ENCODE measurements at places on chromosomes 3 and 15.

DNA sequence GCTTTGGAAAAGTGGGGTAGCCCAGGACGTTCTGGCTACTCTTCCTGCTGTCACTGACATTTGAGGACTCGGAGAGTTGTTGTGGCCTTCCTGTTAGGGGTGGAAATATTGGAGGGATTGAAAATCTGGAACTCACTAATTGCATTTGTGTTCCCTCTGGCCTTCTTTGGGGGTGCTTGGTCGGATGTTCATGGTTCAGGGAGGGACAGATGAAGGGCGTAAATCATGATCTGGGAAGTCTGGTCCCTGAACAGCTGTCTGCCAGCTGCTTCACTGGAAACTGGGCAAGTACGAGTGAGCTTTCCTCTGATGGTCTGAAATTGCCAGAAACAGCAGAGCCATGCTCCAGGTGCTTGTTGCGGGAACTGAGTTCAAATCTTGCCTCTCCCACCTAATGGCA, 327.8 kb upstream of the C2CD4B start:
- DNase-seq, result no peak

- no peak for DNase-seq
Measured at GRCh38 chr15:68795298-68795848, 25.3 kb downstream of the ANP32A start.

- no peak for DNase-seq
Measured at GRCh38 chr3:33312361-33312760, 35.1 kb downstream of the FBXL2 start.

DNA sequence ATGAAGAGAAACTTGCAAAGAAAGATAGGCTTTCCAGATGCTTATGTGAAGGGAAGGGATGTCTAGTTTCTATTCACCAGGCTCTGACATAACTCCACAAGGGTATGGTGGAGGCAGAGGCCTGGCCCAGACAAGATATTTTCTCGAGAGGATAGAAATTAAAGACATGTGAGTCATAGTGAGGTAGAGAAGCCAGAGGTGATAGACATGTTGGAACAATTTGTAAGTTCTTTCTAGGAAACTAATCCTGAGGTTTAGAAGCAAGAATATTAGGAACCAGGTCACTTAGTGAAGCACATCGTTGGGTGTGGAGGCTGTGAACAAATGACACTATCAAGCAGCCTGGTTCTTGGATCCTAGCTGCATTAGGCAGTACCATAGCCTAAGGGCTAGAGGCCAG, 176.9 kb downstream of the BBX start:
- no peak for DNase-seq

Measured in stimulated activated CD8-positive, alpha-beta memory T cell treated with anti-CD3 and anti-CD28 coated beads, Interleukin-4, amount 100 ng/mL, for 1 hour (primary cell).